ENCODE measurements at places on chromosomes 11 and 22. TPM values are rescaled to one million over a fixed set of nuclear protein-coding genes. Genes with fewer than 3 reads are reported as not detected.

DNA sequence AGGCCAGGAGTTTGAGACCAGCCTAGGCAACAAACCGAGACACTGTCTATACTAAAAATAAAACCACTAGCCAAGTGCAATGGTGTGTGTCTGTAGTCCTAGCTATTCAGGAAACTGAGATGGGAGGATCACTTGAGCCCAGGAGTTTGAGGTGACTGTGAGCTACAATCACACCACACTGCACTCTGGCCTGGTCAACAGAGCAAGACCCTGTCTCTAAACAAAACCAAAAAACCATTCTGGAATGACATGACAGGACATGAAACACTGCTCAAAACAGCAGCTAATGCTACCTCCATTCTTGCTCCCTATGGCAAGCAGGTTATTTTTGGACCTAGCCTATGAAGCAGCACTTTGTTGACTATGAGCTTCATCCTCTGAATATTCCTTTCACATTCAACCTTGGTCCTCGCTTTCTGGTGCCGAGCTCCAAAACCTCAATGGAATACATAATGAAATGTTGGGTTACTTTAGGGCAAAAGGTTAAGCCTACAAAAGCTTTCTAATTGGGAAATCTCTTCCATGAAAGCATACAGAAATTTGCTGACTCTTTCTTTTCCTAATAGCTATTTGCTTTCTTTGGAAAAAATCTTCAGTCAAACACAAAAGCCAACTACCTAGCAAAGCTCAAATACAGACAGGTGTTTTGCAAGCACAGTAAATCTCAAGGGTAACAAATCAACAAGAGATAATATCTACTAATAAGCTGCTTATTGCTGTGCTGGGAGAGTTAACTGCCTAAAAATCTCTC is 21.1 kb downstream of the SIK3 start:
- no peaks in the 10 kb centered on the region for H3K36me3 ChIP-seq
- no peak for DNase-seq
- H3K27me3 ChIP-seq = no peaks in the 10 kb centered on the region
- peaks cover 45% of the 10 kb centered on the region for H3K4me1 ChIP-seq

- no peaks in the 10 kb centered on the region for H3K36me3 ChIP-seq
- no peak overlapping the region for H3K4me3 ChIP-seq
- H3K27ac ChIP-seq = no peak overlapping the region
Measured at GRCh38 chr11:131064373-131064991, 148.2 kb upstream of the SNX19 start.

LUZP2 gene
- total RNA-seq = not detected

OR52E8 gene
- total RNA-seq = not detected

- H3K36me3 ChIP-seq = no peaks in the 10 kb centered on the region
- no peak overlapping the region for H3K27ac ChIP-seq
- no peak for DNase-seq
- H3K4me3 ChIP-seq = peak overlapping the region; percentile 36
- peaks cover 14% of the 10 kb centered on the region for H3K4me1 ChIP-seq
Measured at GRCh38 chr22:19723983-19724827, 866 bp downstream of the GP1BB start.

GRCh38 chr22:45996241-45997076 is 19.5 kb upstream of the WNT7B start:
- peak overlapping the region; percentile 84 for H3K27ac ChIP-seq
- H3K4me1 ChIP-seq = peaks cover 61% of the 10 kb centered on the region
- peak overlapping the region; percentile 15 for H3K4me3 ChIP-seq
- H3K27me3 ChIP-seq = no peaks in the 10 kb centered on the region

DCPS gene
- total RNA-seq = 14.7 TPM
